ENCODE measurements at places on chromosomes 6 and 20.

GRCh38 chr6:75230484-75231325, 12.9 kb downstream of the COX7A2 start:
- no peak for DNase-seq

GRCh38 chr20:61082720-61083119, 169.3 kb upstream of the CDH4 start:
- no peak for DNase-seq

DNA sequence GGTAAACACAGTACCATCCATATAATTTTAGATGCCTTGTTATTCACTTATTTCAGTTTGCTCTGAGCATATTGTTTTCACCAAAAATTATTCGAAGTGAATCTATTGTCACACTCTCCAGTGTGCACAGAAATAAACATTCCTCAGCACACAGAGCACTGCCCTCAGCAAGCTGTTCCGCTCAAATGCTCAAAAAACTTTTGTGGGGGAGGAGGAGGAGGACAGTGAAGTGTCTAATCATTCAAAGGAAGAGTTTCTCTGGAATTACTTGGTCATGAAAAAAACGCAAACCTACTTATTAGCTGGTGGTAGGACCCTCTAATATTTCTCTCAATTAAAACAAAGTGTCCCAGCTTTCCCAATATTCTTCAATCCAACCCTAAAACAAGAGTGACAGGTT, 88.3 kb downstream of the DTNBP1 start:
- no peak for DNase-seq

DNA sequence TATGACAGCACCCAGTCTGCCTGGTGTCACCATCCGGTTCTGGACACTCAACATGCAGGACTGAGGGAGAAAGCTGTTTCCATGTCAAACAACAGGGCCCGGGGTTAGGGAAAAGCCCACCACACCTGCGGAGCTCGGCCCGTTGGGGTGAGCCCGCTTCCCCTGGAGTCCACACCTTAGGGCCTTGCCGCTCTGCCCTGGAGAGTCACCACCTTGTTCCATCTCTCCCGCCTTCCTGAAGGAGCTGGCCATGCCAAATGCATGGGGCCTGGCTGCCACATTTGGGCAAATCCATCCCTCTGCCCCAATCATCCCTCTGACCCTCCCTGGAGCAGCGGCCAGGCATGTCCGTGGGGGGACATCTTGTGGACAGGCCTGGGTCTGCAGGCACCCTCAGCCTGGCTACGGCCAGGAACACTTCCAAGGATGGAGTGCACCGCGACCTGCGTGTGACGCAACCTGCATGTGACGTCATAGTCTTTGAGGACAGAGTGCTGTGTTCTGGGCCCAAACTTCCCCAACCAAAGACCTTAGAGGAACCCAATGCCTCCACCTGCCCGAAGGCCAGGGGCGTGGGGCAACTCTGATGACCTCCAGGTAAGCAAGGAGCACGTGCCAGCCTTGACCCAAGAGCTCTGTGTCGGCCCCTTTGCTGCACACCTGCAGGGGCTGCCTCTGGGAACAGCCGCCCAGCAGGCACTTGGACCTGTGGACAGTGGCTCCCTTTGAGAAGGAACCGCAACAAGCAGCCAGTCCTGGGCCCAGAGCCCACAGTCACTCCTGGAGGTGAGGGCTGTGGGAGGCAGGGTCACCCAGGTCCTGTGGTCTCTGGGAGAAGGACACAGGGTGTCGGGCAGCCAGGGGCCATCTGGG, 1.7 kb downstream of the CABLES2 start:
- DNase-seq = no peak

- no peak for DNase-seq
Observed at GRCh38 chr20:25565578-25566157, 19.7 kb downstream of the NINL start.

DNA sequence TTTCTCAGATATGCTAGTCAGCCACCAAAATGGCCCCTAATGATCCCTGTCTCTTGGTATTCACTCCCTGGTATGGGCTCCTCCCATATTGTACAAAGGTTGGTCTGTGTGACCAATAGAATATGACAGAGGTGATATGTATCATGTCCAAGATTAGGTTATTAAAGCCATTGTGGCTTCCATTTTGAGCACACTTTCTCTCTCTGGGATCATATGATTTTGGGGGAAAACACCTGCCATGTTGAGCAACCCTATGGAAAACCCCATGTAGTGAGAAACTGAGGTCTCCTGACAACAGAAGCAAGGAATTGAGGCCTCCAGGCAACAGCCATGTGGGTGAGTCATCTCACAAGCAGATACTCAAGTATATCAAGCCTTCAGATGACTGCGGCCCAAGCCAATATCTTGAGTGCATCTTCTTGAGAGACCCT, 7.1 kb upstream of the ZNF318 start:
- no peak for DNase-seq

DNA sequence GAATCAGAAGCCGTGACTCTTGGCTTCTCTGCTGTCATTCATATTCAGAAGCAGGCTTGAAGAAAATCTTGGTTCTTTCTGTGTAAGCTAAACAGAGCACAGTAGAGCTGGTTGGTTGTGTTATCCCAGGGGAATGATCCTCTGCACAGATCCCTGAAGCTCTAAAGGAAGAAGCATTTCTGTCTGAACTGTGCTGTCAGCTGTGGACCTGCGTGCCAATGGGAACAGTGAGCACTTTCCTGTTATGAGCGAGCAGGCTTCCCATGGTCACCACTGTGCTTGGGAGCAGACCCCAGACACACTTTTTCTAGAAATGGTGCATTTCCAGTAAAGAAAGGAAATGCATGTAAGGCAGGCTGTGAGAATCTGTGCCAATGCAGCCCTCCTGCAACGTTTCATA, 490.2 kb downstream of the EPM2A start:
- DNase-seq = no peak

- no peak for DNase-seq
Observed at GRCh38 chr20:62410746-62411478, 3.8 kb upstream of the CABLES2 start.

GRCh38 chr20:45507011-45507820, 8.2 kb downstream of the SPINT3 start:
- no peak for DNase-seq

GRCh38 chr6:160238761-160239751, 19.6 kb downstream of the SLC22A2 start:
- no peak for DNase-seq

- no peak for DNase-seq
Observed at GRCh38 chr6:87281426-87281825, 41.0 kb upstream of the SMIM8 start.

DNA sequence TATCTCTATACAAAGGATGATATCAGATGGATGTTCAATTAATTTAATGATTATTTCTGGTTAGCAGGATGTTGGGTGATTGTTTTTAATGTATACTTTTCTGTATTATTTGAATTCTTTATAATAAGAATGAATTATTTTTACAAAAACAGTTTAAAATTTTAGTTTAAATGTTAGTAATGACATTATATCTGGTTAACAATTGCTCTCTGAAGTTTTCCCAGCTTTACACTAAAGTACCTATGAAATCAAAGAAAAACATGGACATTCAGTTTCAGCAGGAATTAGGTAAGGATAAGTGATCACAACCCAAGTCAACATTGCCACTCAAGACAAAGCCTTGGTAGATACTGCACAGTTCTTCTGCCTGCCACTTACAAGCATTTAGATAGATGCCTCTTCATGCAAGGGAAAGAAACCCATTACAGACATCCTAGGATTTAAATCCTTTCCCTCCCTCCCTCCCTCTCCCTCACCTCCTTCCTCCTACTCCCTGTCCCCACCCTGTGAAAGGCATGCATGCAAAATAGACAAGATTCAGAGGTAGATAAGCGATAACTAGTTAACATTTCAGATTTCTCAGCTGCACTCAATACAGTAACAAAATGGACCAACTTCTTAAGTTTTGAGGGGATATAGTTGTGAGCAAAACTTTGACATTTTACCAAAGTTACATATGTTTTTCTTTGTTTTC, 143.8 kb downstream of the STXBP5 start:
- no peak for DNase-seq

- DNase-seq = no peak
Observed at GRCh38 chr6:43950731-43951062, 176.6 kb downstream of the MRPL14 start.

- no peak for DNase-seq
Observed at GRCh38 chr6:118697554-118697953, 46.2 kb upstream of the CEP85L start.

DNA sequence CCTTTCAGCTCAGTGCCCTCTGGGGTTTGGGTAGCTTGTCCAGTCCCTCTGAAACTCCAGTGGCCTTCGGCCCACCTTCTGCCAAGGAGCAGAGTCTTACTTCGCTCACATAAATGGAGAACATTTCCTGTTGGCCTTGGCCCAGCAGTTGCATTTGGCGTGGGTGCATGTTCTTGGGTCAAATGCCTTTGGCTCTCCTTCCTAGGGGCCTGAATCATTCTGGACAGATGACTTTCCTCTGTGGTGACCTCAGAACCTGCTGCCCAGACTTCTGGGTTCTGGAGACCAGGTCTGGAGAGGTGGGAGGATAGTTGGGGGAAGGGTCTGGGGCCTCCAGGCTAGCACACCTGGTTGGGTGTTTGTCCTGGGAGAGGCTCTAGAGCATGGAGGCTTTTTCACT, 29.3 kb downstream of the BCAS4 start:
- no peak for DNase-seq

DNA sequence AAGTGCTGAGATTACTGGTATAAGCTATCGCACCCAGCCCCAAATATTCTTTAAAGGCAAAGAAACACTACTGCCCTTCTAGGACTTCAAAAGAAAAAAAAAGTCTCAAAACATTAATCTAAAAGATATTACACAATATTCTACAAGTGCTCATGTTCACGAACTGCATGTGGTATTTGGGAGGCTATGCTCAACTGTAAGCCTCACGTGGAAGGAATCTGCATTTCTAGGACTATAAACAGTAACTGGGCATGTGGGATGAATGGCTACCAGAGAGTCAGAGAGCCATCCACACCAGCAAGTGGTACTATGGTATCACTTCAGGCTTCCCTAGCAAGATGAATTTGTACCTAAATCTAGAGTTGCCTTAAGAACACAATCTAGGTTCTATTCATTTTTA, 50.0 kb downstream of the FKBP5 start:
- no peak for DNase-seq

DNA sequence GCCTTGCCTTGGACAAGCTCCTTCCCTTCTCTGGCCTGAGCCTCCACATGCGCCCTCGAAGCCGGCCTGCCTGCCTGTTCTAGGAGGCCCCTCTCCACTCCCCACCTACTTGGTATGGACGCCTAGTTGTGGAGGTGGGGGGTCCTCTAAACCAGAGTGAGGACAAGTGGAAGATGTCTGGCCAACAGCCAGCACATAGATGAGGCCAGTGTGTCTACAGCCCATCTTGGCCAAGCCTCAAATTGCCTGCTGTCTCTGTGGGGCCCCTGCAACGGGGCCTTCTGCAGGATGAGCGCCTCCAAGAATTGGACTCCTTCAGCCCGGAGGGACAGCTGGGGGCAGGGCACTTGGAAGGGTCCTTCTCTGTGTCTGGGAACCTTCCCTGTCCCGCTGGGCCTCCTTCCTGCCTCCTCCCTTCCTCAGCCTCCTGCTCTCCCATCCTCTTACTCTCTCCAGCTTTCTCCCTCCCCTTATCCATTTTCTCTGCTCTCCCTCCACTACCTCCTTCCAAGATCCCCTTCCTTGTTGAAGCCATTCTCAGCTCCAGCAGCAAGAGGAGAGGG, 1.6 kb downstream of the MDFI start:
- no peak for DNase-seq

DNA sequence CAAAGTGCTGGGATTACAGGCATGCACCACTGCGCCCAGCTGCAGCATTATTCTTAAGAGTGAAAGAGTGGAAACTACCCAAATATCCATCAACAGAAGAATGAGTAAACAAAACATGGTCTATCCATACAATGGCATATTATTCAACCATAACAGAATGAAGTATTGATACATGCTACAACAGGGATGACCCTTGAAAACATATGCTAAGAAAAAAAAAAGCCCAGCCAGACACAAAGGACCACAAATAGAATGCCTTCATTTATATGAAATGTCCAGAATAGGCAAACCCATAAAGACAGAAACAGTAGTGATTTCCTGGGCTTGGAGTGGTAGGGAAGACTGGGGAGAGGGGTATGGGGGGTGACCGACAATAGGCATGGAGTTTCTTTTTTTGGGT, 7.1 kb downstream of the TUBB2B start:
- DNase-seq = no peak

DNA sequence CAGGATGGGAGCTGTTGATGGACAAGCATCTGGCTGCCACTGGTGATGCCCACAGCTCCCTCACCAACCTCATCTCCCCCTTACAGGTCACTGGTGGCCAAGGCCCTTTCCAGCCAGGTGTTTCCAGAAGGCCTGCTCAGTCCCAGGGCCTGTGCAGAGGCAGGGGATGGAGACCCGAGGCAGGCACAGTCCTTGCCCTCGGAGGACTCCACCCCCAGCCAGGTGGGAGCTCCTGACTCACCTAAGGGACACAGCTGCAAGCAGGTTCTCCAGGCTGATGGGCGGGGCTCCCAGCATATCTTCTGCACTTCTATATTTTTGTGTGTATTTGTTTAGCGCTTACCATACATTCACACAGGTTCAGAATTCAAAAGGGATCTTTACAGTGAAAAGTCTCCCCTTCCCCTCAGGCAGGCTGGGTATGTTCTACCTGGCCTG, 17.4 kb downstream of the PRPH2 start:
- no peak for DNase-seq

DNA sequence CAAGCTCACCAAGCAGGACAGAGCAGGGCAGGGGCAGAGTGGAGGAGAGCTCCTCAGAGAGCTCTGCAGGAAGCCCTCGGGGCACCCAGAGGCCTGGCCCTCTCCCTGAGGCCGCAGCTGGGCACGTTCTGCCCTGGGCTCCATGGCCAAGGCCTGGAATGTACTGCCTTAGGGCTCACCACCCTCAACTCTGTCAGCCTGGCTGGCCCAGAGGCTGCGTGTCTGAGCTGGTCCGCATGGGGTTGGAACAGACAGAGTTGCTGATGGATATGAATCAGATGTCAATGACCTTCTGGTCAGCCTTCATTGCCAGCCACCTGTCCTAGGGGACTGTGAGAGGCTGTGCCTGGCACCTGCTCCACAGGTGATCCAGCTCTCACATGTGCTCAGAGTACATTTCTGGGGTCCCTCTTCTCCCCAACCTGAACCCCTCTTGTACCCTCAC, 33.2 kb upstream of the PCMTD2 start:
- no peak for DNase-seq

GRCh38 chr20:9457136-9457535, 57.3 kb upstream of the LAMP5 start:
- no peak for DNase-seq

DNA sequence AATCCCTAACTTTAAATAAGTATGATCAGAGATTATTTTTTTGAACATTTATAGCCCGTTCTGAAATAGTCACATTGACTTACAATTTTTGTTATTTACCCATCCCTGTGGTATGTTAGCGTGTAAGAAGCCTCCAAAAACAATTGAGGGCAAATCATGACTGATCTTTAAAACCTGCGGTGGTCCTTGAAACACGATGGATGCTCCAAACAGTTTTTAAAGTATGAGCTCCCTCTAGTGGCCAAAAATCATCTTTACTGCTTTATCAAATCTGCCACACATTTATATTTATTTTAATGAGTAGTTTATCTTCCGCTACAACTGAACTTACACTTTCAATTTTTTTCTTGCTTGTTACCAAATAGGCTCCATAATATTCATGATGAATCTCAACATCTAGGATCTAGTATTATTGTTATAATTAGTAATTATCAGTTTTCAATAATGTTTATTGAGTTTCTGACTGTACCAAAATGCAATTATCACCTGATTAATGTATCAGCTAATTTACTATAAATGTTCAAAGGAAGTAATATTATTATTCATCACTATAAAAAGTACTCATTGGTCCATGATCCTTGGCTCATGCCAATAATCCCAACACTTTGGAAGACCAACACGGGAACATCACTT, 52.2 kb downstream of the MARCKS start:
- DNase-seq = peak; percentile 51

- no peak for DNase-seq
Observed at GRCh38 chr6:20790032-20790791, 256.0 kb downstream of the CDKAL1 start.

Measured in NCI-H1694 treated with DMSO at 0.1 percent for 48 hours (cell line).